Glutamatergic neuron (in vitro differentiated cells): ENCODE measurements at places on chromosomes 5 and 9. TPM values are rescaled to one million over a fixed set of nuclear protein-coding genes. Genes with fewer than 3 reads are reported as not detected.

The SPRY4 gene
- 12.5 TPM for total RNA-seq

The PCDHA9 gene
- total RNA-seq: 18.9 TPM

The FYB1 gene
- total RNA-seq: not detected

The ROR2 gene
- 51.1 TPM for total RNA-seq

The ARL14EPL gene
- total RNA-seq: not detected

The TESK1 gene
- total RNA-seq: 28.7 TPM

The NDUFAF2 gene
- 14.2 TPM for total RNA-seq

The CA9 gene
- total RNA-seq: not detected

The NTNG2 gene
- total RNA-seq: 43.7 TPM

The AGPAT2 gene
- 72.8 TPM for total RNA-seq

The THG1L gene
- total RNA-seq: 3.4 TPM

The ZNF367 gene
- total RNA-seq: 39.5 TPM

The C9 gene
- total RNA-seq: not detected

The DOK3 gene
- 29.2 TPM for total RNA-seq

The CLIC3 gene
- total RNA-seq: not detected

The CER1 gene
- 3.0 TPM for total RNA-seq

The MEIKIN gene
- not detected for total RNA-seq

The LYSMD3 gene
- total RNA-seq: 7.8 TPM

The CDKN2B-AS1 gene
- not detected for total RNA-seq

The ATP10B gene
- total RNA-seq: not detected

The F12 gene
- 5.4 TPM for total RNA-seq

The EGFLAM gene
- total RNA-seq: 13.2 TPM

The F2R gene
- total RNA-seq: 59.3 TPM

The HEMGN gene
- not detected for total RNA-seq

The CNTNAP3B gene
- total RNA-seq: 10.1 TPM

The GFI1B gene
- not detected for total RNA-seq

The SLC6A18 gene
- total RNA-seq: not detected

The SOHLH1 gene
- total RNA-seq: not detected

The ABCA1 gene
- 146 TPM for total RNA-seq

The ACOT12 gene
- total RNA-seq: not detected
